Stimulated activated CD4-positive, alpha-beta T cell treated with anti-CD3 and anti-CD28 coated beads, Interleukin-2, amount 100 ng/mL, for 4 hours (primary cell): ENCODE measurements at places on chromosomes 1 and 21.

- DNase-seq, result no peak
Observed at GRCh38 chr1:180994262-180994661, 28.4 kb downstream of the STX6 start.

- DNase-seq, result no peak
Observed at GRCh38 chr21:14968029-14968428, 96.8 kb downstream of the NRIP1 start.

GRCh38 chr1:85180869-85181268 is 19.9 kb downstream of the SYDE2 start:
- no peak for DNase-seq

- no peak for DNase-seq
Observed at GRCh38 chr1:53862507-53862906, 24.4 kb upstream of the NDC1 start.

- no peak for DNase-seq
Observed at GRCh38 chr1:160646180-160646579, 664 bp downstream of the SLAMF1 start.

GRCh38 chr1:115685029-115685705 is 43.4 kb downstream of the VANGL1 start:
- DNase-seq, result no peak

- no peak for DNase-seq
Observed at GRCh38 chr1:177206831-177207355, 36.1 kb downstream of the BRINP2 start.

DNA sequence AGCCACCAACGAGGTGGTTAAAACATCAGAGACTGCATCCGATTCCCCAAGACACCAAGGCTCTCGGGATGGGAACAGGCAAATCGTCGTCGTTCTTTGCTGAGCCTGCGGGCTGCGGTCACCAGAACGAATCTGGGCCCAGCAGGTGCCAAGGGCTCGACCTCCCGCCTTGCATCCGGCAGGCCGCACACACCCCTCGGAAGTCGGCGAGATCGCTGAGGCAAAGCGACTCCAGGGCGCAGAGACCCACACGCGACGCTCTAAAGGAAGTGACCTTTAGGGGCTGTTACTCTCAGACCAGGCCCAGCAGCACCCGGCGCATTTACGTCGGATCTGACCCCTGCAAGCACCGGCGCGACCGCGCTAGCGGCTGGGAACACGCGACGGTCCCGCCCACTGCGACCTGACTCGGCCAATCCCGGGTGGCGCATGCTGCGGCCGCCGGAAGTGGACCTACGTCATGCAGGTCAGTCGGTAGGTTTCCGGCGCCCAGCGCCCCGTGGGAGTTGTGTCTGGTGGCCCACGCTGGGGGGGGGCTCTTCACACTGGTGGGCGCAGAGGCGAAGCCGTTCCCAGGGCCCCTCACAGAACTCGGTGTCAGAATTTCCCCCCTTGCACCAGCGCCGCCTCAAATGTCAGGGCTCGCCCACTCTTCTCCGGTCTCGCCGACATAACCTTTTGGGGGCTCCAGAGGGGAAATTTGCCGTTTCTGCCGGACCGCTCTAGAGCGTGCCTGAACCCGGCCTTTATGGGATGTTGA is 7.5 kb upstream of the PARK7 start:
- peak; percentile 81 for DNase-seq

- no peak for DNase-seq
Observed at GRCh38 chr1:10106241-10106640, 73.5 kb downstream of the UBE4B start.

DNA sequence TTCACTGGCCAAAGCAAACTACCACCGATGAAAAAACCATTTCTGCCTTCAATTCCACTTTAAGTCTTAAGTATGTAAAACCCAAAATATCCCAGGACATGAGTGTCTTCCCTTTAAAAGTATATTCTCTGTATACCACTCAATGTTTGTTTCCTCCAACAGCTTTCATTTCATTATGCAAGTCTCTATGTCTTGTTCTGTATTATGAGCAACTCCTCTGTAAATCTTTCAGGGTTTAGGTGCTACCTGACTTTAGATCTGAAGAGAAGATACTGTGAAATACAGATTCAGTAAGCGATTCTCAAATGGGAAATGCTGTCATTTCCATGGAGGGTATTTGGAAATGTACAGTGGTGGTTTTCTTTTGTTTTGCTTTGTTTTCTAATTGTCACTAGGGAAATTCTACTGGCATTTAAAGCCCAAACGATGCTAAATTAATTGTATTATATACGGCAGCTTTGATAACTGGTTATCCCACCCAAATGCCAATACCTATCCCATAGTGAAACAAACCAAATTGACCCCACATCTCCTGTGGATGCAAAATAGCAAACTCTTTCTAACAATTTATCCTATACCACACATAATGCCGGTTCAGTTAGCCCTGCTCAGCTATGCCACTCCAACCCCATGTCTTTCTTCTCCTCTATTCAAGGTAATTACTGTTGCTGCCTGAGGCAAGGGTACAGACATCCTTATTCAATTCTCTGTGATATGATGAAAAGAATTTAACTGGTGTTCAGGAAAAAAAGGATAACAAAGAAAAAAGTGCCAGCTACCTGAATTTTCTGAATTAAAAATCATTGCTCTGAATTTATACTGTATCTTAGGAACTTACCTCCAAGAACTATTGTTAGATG is 182.8 kb downstream of the EIF4G3 start:
- no peak for DNase-seq

DNA sequence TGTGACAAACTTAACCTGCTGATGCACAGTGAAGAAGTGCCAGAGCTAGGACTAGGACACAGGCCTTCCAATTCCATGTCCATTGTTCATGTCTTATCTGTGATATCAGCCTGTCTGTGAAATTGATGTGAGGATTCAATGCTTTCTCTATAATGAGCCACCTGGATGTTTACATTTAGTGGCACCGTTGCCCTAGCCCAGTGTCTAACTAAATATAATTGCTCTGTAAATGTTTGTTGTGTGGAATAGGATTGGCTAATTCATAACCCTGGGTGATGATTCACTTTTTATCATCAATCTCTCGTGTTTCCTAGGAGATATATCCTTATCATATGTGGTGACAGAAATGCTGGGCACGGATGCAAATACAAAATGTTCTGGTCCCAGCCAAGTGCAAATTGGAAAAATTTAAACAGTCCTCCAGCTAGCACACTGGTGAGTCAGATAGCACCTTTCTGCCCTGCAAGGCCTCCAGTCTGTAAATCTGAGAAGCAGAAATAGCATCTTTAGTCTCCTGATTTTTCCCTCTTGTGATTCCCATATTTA is 46.9 kb upstream of the GNG12 start:
- DNase-seq, result no peak

DNA sequence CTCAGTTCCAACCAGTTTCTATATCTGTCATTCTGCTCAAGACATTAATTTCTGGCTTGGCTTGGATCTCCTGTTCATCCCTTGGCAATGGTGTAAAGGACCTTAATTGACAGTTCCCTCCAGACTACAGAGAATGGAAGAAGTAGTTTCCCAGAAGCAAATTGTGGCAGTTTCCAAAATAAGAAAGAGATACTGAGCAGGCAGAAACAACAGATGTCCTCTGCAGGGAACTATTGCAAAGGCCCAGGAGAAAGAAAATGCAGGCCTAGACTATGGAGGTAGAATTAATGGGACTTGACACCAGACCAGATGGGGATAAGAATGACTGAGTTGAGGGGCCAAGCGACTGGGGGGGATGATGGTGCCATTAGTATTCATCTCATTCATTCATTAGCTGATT is 6.1 kb upstream of the AK2 start:
- no peak for DNase-seq

DNA sequence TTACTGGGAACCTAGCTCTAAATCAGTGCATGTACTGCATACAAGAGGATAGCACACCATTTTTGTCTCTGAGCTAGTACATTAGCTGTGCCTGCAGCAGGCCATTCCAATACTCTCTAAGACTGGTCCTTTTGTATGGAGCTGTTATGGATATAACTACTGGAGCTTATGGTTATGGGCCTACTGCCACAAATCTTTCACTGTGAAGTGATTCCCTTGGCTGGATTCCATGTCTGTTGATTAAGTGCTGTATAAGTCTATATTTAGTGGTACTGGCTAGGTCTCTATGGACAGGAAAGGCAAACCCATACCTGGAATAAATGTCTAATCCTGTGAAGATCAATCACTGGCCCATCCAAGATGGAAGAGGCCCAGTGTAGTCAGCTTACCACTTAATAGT is 12.0 kb downstream of the ZFYVE9 start:
- DNase-seq, result no peak

- DNase-seq, result no peak
Observed at GRCh38 chr1:47752559-47752958, 244.6 kb downstream of the TRABD2B start.
